ENCODE measurements at places on chromosomes 2 and 18.

DNA sequence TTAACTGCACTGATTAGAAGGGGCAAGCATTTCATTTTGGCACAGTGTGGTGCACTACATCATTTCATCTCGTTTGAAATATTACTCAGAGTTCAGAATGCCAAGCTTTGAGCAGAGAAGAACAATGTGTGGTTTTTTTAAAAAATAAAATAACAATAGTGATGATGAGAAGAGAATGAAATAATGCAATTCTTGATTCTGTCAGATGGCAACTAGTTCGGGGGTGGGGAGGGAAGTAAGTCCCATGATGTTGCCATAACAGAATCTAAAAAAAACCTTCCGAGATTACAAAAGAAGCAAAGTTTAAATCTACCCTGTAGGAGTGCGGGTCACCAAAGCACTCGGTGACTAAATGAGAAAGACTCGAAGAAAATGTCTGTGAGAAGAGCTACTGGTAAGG lies 490.4 kb downstream of the NR4A2 start:
- DNase-seq: no peak

DNA sequence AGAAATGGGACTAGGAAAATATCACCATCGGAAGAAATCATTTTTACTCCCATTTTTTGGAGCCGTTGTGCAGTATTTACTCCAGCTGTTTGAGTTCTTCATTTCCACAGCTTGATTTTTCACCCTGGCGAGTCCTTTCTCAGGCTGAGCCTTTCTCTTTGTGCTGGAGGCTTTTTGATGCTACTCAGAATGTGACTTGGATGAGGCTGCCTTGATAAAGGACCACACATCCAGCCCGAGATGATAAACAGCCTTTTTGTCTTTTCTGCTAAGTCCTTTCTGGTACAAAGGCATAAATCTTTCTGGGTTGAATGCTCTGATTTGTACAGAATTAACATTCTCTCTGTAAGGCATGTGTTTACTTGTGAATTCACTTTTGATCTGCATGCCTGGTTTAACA lies 17.6 kb upstream of the CTDP1 start:
- no peak for DNase-seq

DNA sequence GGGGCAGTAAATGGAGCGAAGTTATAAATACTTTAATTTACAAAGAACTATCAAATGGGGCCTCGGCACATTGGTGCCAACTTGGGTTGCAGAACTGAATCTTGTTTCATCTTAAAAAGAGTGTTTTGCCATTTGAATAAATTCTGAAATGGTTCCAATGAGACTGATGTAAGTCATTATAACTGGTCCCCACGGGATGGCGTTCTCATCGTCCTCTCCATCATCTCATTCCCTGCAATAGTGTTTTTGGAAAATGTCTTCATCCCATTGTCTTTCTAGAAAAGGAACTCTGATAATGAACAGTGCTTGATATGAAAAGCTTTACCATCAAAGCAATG lies 422.0 kb upstream of the ID2 start:
- DNase-seq: no peak

- no peak for DNase-seq
Observed at GRCh38 chr2:104844807-104845551, 8.9 kb upstream of the POU3F3 start.

Data from bone marrow (tissue), 2 donors.